ENCODE measurements at places on chromosomes 2 and 18.

DNA sequence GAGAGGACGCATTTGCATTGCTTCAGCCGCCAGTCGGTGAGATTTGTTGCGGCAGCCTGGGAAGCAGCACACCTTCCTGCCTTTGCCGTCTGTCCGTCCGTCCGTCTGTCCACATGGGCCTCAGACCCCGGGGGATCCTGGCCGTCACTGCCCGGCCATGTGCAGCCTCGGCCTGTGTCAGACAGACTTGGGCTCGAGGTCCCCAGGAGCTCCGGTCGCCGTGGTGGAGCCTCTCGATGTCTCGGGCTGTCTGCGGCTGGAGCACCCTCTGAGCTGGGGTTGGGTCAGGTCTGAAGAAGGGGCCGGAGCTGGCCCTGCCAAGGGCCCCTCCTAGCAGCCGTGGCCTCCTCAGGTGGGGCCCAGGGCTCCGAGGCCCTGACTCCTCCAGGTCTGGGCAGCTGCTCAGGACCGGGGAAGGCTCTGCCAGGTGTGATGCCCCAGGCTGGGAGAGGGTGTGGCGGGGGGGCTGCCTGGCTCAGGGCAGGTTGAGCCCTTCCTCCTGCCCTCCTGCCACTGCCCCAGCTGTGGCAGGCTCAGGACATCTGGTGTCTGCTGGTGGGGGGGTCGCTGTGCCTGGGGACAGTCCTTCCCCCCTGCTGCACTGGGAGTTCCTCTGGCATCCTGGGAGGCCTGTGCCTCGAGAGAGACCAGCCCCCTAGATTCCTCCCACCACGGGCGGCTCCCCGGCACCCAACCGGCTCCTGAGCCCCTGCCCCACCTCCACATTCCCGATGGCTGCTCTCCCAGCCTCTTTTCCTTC is 11.8 kb downstream of the NEU4 start:
- no peak for DNase-seq

DNA sequence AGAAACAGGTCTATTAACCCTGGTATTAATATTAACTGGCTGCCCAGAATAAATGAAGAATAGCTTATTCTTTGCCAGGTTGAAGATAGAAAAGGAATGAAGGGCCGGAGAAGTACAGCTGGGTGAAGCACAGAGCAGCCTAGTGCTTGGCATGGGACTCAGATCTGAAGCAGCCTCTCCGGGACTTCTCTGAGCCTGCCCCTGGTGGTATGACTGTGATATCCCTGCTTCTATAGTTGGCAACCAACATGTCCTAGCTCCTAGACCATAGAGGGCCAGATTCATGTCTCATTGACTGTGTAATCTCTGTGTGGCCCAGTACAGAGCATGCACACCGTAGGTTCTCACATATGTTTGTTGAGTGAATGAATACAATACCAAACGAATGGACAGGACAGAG is 107.8 kb downstream of the MSH2 start:
- no peak for DNase-seq

- DNase-seq: no peak
Measured at GRCh38 chr2:27710640-27711430, 47.1 kb downstream of the SLC4A1AP start.

GRCh38 chr2:19860022-19860421 is 41.8 kb downstream of the TTC32 start:
- DNase-seq: no peak

GRCh38 chr2:65919550-65920188 is 487.3 kb upstream of the SPRED2 start:
- no peak for DNase-seq

GRCh38 chr2:109066917-109067597 is 61.9 kb upstream of the SH3RF3 start:
- no peak for DNase-seq

DNA sequence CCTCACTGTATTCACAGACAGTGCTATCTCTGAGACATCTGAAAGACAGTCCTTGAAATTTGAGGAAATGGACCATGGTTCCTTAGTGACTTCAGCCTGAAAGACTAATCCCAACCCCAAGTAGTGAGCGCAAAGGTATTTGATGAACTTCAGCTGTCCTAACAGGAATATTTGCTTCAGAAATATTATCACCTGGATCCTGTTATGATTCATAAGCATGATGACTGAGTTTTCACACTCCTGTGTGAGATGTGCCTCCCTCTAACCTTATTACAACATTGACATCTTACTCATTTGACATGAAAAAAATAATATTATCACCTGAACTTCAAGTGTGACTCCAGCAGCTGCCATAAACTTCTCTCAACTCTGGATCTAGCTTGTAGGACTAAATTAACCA is 11.6 kb upstream of the MRPL19 start:
- DNase-seq: no peak

DNA sequence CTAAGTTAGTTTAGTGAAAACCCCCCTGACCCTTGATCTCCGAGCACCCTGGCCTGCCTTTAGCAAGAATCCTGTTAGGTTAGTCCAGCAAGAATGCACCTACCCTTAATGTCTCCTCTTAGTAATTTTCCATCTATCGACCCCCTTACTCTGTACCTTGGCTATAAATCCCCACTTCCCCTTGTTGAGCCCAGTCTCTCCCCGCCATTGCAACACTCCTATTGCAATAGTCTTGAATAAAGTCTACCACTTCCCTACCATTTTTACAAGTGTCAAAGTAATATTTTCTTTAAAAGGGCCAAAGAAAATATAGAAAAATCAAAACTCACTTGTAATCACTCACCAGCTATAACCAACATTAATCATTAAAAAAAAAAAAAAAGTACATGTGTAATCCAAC is 4.2 kb upstream of the ZBTB7C start:
- DNase-seq: no peak

- no peak for DNase-seq
Measured at GRCh38 chr2:26982102-26982742, 11.8 kb downstream of the MAPRE3 start.

DNA sequence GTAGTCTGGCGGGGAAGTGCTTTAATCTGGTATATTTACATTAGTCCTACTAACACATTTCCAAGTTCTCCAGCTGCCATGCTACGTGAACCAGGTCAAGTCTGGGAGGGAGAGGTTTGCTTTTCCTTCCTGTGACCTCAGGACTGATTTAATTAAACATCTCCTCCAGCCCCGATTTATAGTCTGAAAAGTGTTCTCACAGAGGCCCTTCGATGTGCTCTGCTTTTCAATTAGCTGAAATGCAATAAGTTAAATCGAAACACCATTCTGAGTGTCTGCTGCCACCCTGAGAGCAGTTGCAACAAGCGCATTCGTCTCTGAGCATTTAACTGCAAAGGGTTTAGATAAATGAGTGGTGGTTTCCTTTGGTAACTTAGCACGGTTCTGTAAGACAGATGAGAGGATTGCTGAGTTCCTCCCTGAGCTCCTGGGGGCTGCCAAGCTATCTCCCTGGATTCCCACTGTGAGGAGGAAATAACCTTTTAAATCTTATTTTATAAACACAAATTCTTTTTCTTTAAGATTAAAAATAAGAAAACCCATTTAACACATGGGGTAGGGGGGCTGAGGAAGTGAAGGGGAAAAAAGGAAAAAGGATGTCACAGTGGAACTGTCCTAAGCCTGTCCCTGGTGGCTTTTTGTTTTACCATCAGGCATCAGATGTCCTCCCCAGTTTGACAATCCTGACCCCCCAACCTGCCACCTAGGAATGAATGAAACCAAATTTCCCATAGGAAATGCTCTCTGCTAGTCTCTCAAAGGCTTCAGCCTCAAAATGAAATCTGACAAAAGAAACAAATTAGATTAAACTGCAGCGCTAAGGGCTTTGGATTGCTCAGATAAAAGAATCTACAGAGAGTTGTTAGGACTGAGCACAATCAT is 56.5 kb upstream of the CREB1 start:
- DNase-seq: no peak

GRCh38 chr2:84801811-84802210 is 79.1 kb downstream of the TRABD2A start:
- no peak for DNase-seq

DNA sequence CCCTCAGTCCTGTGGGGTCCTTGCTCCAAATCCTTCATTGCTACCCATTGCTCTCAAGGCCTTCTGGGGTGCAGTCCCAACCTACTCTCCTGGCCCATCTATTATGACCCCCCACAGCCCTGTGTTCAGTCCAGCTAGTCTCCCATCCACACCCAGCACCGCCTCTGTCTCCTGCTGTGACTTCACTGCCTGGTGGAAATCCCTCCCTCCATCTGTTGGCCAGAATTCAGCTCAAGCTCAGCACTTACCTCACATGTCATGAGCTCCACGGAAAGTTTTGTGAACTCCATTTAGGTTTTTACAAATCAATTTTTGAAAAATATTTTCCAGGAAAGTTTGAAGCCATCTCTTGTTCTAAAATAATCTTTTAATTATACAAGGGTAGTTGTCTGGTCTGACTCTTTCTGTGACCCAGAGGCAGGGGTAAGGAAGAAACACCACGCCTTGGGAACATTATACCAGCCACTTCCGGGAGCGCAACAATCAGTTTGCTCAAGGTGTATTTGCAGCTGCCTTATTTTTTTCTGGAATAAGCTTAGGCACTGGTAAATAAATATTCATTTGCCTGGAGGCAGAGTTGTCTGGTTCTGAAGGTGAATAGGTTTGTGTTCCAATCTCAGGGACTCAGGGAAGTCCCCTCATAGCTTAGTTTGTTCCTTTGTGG is 110.8 kb downstream of the VIT start:
- no peak for DNase-seq

GRCh38 chr18:53701697-53702096 is 522.8 kb downstream of the MBD2 start:
- DNase-seq: no peak

DNA sequence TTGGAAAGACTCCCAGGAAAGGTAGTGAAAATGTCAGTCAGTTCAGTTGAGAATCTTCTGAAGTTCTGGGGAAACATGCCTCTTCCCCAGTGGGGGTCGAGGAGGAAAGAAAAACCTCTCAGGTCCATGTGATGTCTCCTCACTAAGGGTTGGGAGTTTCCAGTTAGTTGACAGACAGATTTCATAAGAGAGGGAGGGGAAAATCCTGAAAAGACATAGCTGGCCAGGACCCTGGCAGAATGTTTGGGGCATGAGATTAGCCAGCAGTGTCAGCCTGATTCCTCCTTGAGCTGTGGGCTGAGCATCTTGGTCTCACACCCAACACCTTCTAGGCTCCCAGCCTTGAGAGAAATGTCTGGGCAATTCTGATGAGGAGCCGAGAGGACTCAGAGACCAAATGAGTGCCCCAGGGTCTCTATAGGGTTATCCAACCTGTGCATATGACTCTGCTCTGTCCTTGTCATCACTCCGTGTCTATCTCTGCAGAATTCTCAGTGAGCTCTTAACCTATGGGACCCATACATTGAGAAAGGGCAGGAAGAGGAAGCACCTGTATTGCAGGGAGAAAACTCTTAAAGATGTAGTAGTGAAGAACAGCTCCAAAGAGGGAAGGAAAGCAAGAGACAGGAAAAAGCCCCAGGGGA is 13.9 kb downstream of the BMP10 start:
- no peak for DNase-seq

GRCh38 chr2:117794668-117795067 is 19.8 kb upstream of the DDX18 start:
- no peak for DNase-seq

DNA sequence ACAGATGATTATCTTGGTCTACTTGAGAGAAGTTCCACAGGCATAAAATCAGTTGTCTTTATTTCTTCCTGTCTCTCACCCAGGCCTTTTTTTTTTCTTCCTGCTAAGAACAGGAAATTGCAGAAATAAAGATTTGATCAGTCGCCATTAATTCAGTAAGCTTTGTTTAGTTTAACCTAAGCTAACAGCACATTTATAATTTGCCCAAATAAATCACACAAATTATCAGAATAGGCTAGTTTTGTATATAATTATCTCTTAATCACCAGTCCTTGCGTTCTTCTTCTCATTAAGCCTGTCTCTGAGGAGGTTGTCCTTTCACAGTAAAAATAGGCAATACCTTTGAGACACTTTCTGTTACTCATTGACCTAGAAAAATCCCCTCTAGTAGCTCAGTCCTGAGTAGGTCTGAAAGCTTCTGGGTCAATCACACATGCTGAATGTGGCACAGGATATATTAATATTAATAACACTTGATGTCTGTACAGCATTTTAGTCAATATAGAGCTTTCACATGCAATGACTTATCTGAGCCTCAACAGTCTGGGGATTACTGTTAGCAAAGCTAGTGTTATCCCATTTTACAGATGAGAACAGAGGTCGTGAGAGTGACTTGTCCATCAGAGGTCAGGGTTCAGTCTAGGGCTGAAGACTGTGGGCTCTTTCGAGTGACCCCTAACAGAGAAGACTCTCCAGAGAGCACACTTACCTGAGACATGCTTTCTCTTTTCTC is 11.2 kb upstream of the STK17B start:
- no peak for DNase-seq

GRCh38 chr2:186605041-186605440 is 15.2 kb downstream of the ITGAV start:
- no peak for DNase-seq

DNA sequence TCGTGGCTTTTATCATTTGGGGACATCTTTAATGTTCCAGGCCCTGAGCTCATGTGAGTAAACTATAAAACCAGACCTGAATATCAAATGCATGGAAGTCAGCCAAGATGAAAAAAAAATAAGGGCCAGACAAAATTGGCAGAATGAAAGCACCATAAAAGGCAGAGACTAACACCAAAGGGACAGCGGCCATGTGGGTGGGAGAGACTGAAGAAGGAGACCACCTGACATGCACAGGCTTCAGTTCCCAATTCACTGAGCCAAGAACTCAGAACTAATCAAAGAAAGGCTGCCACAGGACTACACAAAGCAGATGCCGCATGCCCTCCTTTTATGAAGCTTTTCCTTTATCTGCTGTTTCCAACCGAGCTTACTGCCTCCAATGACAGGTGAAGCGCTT is 267.1 kb downstream of the RAD51AP2 start:
- DNase-seq: no peak

DNA sequence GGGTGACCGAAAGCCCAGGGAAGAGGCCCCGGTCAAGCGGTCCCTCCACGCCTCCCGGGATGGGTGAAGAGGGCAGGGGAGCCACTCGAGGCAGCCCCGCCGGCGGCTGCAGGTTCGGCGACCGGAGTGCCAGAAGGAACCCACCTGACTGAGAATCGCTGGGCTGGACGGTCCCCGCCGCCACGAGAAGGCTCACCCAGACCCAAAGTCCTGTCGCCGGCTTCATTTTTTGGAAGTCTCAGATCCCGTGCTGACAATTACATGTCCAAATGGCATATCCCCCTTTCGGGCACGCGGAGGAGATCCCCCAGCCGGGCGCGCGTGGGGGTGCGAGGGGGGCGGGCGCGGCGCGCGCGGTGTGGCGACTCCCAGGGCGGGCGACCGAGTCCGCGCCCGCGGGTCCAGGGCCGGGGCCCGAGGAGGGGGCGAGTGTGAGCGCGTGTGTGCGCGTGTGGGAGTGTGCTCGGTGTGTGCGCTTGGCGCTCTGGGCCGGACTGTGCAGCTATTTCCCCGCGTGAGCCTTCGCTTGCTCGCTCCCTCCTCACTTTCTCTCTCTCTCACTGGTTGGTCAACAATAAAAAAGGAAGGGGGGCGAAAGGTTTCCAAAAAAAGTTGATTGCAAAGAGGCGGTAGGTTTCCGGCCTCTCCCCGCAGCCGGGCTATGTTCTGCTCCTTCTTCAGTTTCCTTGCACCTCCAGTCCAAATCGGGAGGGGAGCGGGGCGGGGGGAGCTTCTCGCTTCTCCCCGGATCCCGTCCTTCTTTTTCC is at the start of gene ERBB4:
Gene ERBB4, minus strand, starts transcription at position 498 of the 767 bp plus-strand sequence. Its CDS starts 272 bp downstream, at position 226.
- no peak for DNase-seq

All from stimulated activated CD4-positive, alpha-beta T cell treated with anti-CD3 and anti-CD28 coated beads, Interleukin-2, amount 100 ng/mL, for 4 hours (primary cell).